ENCODE measurements at places on chromosomes 5 and 9.

DNA sequence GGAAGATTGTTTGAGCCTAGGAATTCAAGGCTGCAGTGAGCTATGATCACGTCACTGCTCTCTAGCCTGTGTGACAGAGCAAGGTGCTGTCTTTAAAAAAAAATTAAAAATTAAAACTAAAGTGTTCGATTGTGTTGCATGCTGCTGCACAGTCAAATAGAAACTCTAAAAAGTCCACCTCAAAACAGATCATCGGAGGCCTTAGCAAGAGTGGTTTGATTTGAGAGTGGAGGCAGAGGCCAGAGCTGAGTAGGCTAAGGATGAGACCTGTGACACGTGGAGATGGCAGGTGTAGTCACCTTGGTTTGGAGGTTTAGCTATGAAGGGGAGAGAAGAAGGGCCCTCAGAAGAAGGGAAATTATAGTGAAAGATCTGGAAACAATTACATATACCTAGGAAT, 2.8 kb upstream of the PTPDC1 start:
- DNase-seq = no peak

DNA sequence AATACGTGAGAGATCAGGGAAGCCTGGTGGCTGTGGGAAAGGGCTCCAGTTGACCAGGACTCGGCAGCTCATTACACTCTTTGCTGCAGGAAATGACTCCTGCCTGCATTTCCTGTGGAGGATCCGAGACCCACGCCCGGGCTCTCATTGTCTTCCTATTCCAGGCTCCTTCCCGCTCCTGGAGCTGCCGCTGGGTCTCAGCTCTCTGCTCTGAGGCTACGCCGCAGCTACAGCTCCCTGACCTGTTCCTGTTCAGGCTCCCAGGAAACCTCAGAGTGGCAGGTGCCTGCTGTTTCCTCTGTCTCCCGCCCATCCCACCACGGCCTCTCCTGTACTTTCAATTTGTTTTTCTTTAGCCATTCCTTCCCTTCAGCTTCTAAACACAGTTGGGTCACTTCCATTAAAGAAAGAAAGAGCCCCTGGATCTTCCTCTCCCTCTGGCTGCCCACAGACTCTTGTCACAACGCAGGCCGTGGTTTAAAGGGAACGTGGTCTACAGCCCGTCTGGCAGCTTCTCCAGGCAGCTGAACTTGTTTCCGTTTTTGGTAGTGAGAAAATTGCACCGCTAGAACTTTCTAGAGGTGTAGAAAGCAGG, 71.5 kb downstream of the IL6ST start:
- peak; percentile 58 for DNase-seq

DNA sequence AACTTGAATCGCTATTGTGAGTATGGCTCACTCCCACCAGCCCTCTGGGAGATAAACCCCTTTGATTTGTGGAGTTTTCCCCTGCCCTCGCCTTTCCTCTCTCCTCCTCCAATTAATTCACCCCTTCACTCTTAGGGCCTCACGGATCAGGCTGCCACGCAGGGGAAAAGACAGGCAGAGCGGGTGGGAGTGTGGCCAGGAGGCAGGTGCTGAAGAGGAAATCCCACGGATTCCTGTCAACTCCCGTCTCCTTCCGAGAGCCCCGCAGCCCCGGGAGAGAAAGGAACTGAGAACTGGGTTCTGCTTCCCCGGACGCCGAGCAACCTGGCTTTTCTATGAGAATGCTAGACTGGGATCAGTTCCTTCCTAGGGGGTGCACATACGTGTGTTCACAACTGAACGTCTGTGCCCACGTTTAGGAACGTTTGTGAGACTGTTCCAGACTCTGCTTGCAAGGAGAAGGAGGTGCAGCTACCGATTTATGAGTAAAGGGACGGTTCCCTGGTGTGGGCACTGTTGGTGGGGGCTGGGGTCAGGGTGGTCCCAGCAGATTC, 314.5 kb upstream of the TLE4 start:
- peak; percentile 30 for DNase-seq

GRCh38 chr9:81581986-81582385, 107.4 kb downstream of the TLE1 start:
- DNase-seq = no peak

DNA sequence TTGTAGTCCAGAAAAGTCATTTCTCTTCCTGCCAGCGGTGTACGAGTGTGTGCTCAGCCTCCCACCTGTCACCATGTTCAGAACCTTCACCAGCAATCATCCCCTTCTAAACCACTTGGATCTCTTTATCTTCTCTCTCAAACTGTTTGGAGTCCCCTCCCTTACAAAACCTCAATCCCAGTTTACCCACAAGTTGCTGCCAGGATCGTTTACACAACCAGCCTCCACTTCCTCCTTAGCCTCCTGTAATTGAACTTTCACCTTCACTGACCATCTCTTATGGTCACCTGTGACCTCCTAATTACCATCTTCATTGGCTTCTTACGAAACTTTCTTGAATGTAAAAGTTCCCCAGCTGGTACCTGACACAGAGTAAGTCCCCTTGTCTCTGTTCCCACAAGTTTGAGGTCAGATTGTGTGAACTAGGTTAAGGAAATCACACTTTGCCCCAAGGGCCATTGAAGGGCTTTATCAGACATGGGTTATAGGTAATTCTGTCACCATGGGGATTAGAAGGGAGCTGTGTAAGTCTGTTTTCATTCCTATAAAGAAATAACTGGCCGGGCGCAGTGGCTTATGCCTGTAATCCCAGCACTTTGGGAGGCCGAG, 20.0 kb downstream of the RNF44 start:
- DNase-seq = no peak

DNA sequence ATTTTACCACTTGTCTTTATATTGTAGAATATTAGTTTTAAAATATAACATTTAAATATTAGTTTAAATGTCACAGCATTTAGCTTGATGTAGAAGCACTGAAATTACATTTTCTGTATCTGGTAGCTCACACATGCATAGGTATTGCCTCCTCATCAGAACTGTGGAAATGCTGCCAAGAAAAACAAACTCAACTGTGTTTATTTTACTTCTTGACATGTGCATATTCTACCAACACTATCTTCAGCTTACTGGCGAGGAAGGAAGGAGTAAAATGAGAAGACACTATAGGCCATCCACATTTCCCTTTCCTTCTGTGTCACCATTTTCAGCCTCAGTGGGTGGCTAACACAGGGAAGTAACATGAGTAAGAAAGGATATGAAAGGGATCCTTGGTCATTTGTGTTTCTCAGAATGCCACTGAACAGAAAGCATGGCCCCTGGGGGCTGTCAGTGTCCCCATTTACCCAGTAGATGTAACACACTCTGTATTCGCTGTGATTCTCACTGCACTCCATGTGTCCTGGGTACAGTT, 81.0 kb upstream of the HTR4 start:
- DNase-seq = no peak

DNA sequence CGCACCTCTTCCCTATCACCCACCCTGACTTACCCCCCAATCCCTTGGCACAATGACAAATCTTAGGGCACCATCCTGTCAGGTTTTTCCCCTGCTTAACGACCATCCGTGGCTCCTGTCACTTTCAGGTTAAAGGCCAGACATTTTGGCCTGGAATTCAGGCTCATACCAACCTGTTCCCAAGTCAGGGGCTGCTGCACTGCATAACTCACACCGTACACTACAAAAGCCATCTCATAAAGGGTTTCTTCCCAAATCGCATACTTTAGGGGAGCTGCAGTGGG, 7.5 kb upstream of the AKNA start:
- no peak for DNase-seq

DNA sequence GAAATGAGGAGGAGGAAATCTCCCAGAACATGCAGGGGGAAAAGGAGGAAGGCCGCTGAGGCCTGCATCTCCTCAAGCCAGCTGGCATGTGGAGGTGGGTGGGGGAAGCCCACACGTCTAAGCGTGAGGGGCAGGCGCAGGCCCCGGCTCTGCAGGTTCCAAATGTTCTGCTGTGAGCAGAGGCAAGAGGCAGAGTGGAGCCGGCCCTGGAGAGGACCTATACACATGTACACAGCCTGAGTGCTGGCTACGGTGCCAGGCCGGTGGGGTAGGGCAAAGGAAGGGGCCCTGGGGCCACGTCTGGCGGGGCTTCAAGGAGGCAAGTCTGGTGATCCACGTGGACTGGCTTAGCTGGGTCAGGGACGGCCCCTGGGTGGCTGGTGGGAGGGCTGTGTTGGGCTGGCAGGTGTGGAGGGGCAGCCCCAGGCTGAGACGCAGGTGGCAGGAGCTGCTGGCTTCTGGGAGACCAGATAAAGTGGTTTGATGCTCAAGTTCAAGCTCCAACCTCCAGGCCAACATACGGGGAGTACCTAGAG, 26.4 kb downstream of the LPCAT1 start:
- DNase-seq = no peak

Data from AG20443 (cell line).